Left cardiac atrium (tissue), 4 donors: ENCODE measurements at places on chromosomes 7 and 10. TPM values are rescaled to one million over a fixed set of nuclear protein-coding genes. Genes with fewer than 3 reads are reported as not detected.

- no peak for DNase-seq
Observed at GRCh38 chr10:59587083-59587755, 122.4 kb downstream of the SLC16A9 start.

AVPI1 gene
- 13.2 TPM for total RNA-seq

GRCh38 chr7:55570939-55571338 lies 1.4 kb downstream of the VOPP1 start:
- no peak for DNase-seq

- peak; percentile 43 for DNase-seq
Observed at GRCh38 chr7:28988810-28989209, 30.7 kb upstream of the TRIL start.

- DNase-seq, result no peak
Observed at GRCh38 chr7:73443548-73444255, 10.1 kb downstream of the FZD9 start.

GRCh38 chr10:90041585-90041984 lies 340.2 kb downstream of the KIF20B start:
- DNase-seq, result no peak

- DNase-seq, result no peak
Observed at GRCh38 chr10:128908499-128908898, 558.5 kb upstream of the MGMT start.

GRCh38 chr7:24739306-24739705 lies 18.0 kb downstream of the GSDME start:
- no peak for DNase-seq

GRCh38 chr10:103197174-103197573 lies 4.1 kb upstream of the NT5C2 start:
- DNase-seq, result peak; percentile 60

PVRIG gene
- 0.94 TPM for total RNA-seq

EBLN1 gene
- not detected for total RNA-seq

HMX2 gene
- total RNA-seq, result not detected

DNA sequence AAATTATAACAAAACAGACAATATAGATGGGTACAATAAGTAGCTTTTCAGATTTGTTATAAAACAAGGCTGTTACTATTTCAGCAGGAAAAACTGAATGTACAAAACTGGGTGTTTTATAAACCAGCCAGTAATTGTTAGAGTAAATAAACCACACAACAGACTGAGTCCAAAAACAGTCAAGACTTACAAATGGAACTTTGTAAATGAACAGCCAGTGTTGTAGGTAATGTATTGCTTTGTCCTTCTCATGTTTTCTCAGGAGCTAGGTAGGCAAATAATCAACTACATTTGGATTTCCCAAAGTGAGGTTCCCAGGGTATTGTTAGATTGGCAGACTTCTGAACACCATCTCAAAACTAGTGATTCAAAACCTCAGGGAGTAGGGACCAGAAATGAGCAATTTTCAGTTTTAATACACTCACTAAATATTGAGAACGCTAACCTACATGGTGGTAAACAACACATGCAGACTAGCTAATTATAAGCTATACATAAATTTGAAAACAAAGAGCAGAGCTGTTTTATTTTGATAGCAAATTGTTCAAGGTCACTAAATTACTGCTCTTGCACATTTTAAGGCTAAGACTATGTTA lies 36.2 kb downstream of the HERPUD2 start:
- DNase-seq, result no peak

TPK1 gene
- 7.3 TPM for total RNA-seq

DNA sequence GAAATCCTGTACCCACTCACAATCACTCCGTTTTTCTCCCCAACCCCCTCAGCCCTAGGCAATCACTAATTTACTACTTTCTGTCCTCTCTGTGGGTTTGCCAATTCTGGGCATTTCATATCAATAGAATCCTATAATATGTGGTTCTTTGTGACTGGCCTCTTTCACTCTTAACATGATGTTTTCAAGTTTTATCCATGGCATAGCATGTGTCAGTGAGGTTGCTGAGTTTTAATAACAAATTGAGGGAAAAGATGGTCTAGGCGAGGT lies 11.9 kb downstream of the PLAU start:
- no peak for DNase-seq

- DNase-seq, result no peak
Observed at GRCh38 chr10:17785276-17785930, 23.7 kb upstream of the MRC1 start.

DNA sequence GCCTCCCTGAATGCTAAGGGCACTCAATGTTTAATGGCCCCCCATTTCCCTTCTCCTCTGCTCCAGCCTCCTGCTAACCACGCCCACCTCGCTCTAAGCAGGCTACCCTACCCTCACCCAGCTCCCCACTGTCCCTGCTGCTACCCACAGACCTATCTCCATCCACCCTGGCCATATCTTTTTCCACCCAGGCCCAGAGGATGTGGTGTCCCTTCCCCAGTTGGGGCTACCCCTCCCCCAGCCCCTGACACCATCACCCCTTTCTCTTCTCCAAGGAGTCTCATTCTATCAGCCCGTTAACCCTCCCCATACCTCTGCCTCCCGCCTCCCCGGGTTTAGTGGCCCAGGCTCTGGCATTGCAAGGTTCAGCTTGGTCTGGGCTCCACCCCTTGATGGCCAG lies 28.9 kb upstream of the PPIF start:
- DNase-seq, result peak; percentile 14

DNA sequence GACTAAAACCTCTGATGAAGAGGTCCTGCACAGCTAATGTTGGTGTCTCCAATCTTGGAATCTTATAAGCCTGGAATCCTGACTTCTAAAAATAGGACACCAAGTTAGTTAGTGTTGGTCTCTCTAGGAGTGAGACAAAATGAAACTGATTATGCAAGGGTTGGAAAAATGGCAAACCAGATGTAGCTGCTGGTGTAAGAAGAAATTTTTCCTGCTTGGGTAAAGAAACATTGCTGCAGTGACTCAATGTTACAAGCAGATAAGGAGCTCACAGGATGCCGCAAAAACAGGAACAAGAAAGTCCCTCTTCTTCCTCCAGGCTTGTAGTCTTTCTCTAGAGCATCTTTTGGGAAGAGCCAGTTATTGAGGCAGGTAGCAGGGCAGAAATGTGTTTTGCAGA lies 449.0 kb downstream of the ETV1 start:
- DNase-seq, result no peak

DNA sequence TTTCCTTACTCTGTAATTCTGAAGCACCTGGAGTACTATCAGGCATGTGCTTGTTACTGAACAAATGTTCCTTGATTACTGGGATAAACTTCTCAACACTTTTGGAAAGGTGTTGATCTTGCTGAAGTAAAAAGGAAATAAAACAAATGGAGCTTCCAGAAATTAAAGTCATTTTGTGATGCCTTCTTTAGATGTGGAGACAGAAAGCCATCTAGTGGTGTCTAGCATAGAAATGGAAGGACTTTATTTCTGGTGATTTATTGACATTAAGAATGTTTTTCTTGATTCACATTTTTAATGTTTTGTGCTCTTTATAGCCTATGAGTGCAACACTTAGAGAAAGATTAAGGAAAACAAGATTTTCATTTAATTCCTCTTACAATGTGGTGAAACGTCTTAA lies 1.4 kb downstream of the SFR1 start:
- DNase-seq, result no peak

- no peak for DNase-seq
Observed at GRCh38 chr10:132810141-132810806, 24.3 kb upstream of the NKX6-2 start.

CRPPA gene
- total RNA-seq, result 6.0 TPM

PMS2 gene
- total RNA-seq, result 6.2 TPM

DNA sequence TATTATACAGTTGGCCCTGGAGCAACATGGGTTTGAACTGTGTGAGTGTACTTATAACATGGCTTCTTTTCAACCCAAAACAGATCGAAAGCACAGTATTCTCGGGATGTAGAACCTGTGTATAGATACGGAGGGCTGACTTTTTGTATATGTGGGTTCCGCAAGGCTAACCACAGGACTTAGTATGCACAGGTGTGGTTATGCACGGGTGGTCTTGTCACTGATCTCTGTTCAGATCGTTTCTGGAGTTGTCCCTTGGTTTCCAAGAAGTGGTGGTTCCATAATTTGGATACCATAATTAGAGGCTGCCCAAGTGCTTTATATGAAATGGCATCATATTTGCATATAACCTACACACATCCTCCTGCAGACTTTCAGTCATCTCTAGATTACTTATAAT lies 10.9 kb upstream of the BHLHA15 start:
- DNase-seq, result no peak

STEAP1 gene
- 6.1 TPM for total RNA-seq

GRCh38 chr7:97446361-97446760 lies 285.5 kb upstream of the TAC1 start:
- no peak for DNase-seq

DNA sequence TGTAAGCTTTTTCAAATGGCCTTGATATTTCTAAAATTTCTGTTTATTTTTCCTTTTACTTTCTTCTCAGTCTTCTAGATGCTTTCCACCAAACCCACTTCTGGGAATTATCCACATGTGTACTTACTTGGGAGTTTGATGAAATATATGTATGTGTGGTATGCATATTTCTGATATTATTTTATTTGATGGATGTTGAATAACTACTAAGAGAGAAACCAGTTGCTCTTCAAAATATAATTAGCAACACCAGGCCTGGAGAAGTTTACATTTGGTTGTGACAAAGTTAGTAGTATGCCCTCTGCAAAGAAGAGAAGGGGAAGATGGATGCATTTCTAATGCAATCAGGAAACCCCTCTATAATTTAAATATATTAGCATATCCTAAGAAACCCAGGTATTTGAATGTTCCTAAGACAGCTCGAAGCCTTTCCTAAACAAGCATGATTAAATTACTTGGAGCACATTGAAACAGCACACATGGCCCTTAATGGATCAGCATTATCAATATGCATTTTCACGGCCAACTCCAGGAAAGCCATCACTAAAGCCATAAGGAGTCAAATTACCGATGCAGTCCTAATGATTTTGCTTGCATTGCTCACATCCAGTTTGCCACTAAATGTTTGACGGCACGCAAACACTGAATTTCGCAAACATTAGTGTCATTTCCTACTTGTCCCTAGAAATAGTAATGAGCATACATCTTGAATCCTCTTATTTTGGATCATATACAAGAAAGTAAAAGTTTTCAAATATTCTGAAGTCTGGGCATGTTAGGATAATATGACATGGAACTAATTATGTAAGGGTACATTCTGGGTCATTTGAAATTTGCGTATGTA lies 393.8 kb downstream of the EXOC4 start:
- no peak for DNase-seq

AEBP1 gene
- total RNA-seq, result 117 TPM

RET gene
- total RNA-seq, result 6.1 TPM

- DNase-seq, result peak; percentile 27
Observed at GRCh38 chr10:98029149-98030092, 1.0 kb downstream of the CRTAC1 start.

TLX1 gene
- not detected for total RNA-seq

- no peak for DNase-seq
Observed at GRCh38 chr10:47405857-47406547, 21.9 kb upstream of the ZNF488 start.

SPOCK2 gene
- total RNA-seq, result 9.8 TPM

DNA sequence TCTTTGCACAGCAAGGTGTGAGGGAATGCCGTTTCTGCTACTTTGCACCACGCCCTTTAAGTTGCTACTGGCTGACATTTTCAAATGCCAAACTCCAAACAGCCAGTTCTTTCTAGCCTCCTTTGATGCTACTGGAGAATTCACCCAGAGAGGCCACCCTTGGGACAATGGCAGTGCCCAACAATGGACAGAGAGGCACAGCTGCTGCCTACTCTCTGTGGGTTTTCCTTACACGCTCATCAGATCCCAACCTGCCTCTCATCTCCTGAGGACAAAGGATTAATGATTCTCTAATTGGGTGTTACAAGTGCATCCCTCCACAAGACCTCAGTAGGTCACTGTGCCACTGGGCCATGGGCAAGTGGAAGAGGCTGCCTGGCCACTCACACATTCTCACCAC lies 105.8 kb downstream of the COBL start:
- no peak for DNase-seq

DNA sequence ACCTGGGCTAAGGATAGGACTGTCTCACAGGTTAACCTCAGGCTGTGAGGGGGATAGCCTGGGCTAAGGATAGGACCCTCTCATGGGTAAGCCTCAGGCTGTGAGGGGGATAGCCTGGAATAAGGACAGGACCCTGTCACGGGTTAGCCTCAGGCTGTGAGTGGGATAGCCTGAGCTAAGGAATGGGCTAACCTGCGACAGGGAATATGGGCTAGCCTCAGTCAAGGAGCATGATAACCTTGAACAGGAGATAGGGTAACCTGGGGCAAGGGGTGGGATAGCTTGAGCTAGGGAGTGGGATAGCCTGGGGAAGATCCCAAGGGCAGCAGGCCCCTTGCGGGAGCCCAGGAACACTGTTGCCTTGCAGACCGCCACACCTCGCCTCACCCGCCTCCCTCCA lies 42.7 kb downstream of the GRID2IP start:
- DNase-seq, result no peak

DNA sequence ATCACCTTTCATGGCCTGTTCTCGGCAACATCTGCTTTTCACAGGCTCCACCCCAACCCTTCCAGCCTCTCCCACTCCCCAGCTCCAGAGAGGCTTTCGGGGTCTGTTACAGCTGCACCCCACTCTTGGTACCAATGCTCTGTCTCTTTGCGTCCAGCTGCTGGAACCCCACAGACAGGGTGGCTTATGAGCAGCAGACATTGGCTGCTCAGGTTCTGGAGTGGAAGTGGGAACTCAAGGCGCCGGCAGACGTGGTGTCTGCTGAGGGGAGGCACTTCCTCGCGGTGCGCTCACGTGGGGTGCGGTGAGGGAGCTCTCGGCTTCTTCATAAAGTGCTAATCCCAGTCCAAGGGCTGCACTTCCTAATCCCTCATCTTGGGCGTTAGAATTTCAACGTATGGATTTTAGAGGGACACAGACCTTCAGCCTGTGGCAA lies 185.7 kb downstream of the ELFN1 start:
- DNase-seq, result peak; percentile 6

DNA sequence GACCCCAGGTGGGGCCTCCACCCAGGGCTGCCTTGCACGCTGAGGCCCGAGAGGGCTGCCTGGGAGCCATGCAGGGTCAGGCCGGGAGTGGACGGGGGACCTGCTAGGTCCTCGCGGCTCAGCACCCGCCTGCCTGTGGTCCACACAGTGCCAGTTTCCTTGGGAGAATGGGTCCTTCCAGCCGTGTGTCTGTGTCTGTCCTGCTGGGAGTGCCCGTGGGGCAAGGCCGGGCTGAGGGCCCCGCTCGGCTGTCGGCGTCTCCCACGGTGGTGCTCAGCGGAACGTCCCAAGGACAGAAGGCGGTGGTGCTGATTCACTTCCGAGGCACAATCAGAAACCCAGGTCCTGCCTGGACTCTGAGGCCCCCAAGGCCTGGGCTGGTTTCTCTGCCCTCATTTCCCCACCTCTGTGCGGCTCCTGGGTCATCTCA lies 23.2 kb upstream of the GTPBP4 start:
- DNase-seq, result no peak

GRCh38 chr10:126930883-126931503 lies 25.8 kb downstream of the DOCK1 start:
- no peak for DNase-seq

IGF2BP3 gene
- 0.60 TPM for total RNA-seq

- no peak for DNase-seq
Observed at GRCh38 chr7:55366461-55367070, 1.4 kb downstream of the LANCL2 start.
